ENCODE measurements at places on chromosomes 4 and X.
A peak's percentile ranks its signal among the peaks of the same experiment; 100 is the strongest.

DNA sequence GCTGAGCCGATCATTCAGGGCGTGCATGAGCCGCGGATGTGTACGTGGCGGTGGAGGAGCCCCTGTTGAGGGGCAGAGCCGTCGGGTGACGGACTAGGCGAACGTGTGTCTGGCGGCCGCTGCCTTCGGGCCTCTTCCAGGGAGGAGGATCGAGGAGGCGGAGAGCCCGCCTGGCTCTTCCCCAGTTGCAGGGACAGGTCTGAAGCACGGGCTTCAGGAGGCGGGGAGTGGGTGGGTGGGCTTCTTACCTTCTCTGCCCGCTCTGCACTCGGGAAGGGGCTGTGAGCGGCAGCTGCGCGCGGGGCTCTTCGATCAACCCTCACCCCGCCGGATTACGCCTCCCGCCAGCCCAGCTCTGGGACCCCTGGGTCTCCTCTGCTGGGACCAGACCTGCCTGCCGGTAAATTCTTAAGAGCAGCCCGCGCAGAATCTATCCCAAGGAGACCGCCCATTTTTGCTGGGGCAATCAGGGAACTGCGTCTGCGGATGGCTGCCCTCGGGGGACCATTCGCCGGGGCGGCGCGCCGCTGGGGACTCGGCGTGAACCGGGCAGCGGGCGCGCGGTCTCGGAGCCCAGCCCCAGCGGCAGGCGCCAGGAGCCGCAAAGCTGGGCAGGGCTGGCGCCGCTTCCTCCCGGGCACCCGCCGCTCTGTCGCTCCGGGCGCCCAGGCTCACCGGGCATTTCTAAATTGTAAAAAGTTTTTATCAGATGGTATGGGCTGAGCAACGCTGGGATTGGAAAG lies 4.9 kb downstream of the PLAC8 start:
- DNase-seq: peak; percentile 34

- DNase-seq: no peak
These were observed 2029.9 kb upstream of the AGA start for GRCh38 chr4:179472164-179472563.

GRCh38 chrX:2614911-2615310 lies 76.2 kb upstream of the CD99 start:
- no peak for DNase-seq

- DNase-seq: no peak
These were observed 12.4 kb upstream of the ARHGAP6 start for GRCh38 chrX:11678158-11678557.

- DNase-seq: no peak
These were observed 7.3 kb downstream of the EMCN start for GRCh38 chr4:100510551-100510950.

DNA sequence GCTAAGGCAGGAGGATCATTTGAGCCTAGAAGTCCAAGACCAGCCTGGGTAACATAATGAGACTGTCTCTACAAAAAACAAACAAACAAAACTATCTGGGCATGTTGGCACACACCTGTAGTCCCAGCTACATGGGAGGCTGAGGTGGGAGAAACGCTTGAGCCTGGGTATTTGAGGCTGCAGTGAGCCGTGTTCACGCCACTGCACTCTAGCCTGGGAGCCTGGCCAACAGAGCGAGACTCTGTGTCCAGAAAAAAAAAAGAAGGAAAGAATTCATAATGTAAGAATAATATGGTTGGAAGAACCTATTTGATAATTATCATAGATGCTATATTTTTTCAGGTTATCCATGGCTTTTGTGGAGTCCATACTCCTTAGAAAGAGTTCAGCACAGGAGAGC lies 26.0 kb upstream of the DCHS2 start:
- no peak for DNase-seq

All from stimulated activated CD4-positive, alpha-beta T cell treated with anti-CD3 and anti-CD28 coated beads, Interleukin-12 subunit alpha, Interleukin-12 subunit beta, amount 100 ng/mL, for 4 hours (primary cell).